ENCODE measurements at places on chromosomes 4 and X.
A peak's percentile ranks its signal among the peaks of the same experiment; 100 is the strongest.

DNA sequence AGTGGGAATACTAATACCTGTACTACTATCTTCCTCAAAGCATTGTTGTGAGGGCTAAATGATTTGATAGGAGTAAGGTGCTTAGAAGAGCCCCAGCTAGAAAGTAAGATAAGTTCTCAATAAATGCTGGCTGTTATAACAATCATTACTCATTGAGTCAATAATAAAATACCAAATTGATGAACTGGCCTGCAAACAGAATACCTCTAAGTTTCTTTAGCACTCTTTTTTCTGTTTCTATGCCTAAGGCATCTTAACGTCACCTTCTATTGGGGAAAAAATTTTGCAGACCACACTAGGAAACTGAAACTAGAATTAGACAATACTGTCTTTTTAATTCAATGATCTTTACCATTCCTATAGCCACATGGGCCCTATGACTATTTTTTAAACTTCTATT, 1.2 kb downstream of the CLTRN start:
- DNase-seq: no peak

DNA sequence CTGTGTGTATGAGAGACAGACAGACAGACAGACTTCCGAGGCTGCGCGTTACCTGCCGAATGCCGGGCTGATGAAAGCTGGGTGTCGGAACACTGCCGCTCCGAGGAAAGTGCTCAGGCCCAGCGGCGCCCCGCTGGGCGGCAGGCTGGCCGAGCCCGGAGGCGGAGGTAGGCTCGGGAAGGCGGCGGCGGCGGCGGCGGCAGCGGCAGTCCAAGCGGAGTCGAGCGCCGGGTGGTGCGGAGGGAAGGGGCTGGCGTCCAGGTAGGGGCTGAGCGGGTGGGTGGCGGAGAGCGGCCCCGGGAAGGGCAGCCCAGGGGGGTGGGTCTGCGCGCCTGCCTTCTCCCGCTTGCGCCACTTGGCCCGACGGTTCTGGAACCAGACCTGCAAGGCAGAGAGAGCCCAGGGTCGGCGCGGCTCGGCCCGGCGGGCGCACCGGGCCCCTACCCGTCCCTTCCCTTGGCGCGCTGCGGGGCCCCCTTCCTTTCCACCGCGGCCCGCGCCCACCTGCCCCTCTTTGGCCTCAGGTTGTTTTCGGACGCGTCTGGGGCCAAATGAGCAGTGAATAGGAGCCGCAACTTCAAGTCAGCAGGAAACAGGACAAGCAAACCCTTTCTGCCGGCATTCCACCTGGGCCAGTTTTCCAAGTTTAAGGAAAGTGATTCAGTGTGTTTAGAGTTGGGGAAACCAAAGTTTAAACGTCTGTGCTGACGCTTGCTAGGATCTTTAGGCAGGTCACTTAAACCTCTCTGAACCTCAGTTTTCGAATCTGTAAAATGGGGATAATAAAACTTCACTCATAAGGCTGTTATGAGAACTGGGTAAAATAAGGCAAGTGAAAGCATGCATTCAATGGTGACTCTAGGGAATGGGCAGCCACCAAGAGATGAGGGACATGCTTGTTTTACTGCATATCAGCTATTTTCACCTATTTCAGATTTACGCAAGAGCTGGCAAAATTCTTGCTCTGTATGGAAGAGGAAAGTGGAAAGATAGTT, 8.4 kb downstream of the ARX start:
- DNase-seq: no peak

- DNase-seq: no peak
Measured at GRCh38 chr4:58136604-58137003, 1026.4 kb upstream of the IGFBP7 start.

- DNase-seq: no peak
Measured at GRCh38 chrX:24005028-24005427, 22.0 kb downstream of the KLHL15 start.

DNA sequence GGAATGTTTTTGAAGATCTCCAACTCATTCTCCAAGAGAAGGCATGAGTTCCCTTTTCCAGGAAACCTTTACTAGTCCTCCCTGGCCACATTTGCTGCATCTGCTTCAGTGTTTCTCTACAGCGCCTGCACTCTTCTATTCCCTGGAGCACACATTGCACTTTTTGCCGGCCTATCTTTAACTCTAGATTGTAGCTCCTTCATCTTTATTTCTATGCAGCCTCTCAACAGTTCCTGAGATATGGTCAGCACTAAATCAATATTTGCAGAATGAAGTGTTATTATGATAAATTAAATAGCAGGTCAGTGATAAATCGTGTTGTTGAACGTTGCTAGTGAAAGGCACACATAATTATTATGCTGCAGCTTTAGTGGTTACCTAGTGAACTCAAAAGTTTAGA, 88.3 kb downstream of the VCX3A start:
- DNase-seq: no peak

- DNase-seq: no peak
Measured at GRCh38 chrX:31717474-31717873, 645.6 kb upstream of the FTHL17 start.

GRCh38 chr4:15513545-15513944, 43.9 kb downstream of the CC2D2A start:
- DNase-seq: no peak

GRCh38 chr4:5866841-5867813, 25.8 kb downstream of the CRMP1 start:
- no peak for DNase-seq

- peak; percentile 25 for DNase-seq
Measured at GRCh38 chrX:13654116-13654515, 1.2 kb downstream of the TCEANC start.

GRCh38 chr4:169335331-169335730, 64.6 kb upstream of the SH3RF1 start:
- no peak for DNase-seq

DNA sequence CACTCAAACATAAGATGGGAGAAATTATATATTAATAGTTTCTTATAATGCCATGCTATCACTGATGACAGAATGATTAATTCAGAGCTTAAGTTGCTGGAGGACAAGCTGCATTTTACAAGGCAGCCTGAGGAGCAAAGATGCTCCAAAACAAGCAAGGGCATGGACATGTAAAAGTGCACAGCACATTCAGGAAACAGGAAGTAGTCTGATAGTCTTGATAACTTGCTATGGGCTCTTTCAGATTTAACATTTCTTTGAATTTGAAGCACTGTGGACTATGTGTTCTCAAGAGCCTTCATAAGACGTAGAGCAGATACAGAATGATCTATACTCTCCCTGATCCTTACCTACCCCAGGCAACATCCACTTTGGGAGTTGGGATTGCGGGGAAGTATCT, 50.0 kb downstream of the AMMECR1 start:
- DNase-seq: no peak

GRCh38 chrX:107715331-107716117, 60.1 kb downstream of the TSC22D3 start:
- DNase-seq: no peak

DNA sequence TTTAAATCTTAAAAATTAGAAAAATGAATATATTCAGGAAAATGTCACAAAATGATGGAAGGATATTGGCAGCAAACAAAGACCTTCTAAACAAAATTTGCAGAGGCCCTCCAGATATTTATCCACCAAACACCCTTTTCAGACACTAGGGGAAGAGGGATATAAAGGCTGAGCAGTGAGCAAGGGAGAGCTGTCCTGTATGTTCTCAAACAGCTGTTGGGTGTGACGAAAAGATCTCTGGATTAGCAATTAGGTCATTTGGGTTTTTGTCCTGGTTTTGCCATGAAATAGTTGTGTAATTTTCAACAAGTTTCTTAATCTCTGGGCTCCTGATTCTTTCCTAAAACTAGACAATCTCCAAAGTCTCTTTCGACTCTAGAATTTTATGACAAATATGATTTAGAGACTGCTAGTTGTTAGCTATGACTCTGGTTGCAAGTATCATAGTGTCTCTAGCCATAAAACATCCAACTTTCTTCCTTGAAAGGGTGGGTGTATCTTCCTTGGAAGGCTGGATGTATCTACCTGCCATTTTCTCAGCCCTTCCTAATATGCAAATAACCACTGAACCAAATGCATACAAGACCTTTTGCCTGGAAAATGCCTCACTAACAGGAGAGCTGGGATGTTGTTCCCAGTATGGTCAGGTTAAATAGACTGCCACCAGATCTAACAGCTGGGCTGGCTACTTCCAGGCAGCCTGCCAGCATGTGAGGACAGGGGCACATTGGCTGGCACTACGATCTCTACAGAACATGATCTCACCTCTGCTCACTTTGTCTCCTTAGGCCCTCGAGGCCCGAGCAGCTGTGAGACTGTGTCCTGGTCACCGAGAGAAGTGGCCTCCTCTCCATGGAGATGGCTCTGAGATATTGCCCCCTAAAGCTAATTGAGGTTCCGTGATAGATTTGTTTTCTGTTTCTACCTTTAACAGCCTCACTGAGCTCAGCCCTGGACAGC, 225.5 kb upstream of the JADE1 start:
- no peak for DNase-seq

DNA sequence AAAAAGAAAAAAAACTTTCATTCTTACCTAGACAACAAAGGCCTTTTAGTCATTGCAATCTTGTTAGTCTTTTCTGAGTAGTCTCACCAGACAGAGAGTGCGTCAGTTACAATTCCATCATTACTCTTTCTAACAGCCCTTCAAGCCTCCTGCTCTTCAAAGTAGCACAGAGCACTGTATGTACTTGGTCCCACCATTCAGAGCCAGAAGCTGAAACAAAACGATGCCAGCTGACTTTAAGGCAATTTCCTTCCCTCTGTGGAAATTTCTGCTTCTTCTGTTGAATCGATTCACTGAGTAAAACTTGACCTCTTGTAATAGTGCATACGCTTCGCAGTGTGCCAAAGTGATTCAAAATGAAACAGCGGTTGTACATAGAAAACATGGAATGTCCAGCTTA, 57.7 kb upstream of the TENM3 start:
- DNase-seq: no peak

GRCh38 chr4:80302616-80303223, 32.8 kb upstream of the CFAP299 start:
- DNase-seq: no peak

DNA sequence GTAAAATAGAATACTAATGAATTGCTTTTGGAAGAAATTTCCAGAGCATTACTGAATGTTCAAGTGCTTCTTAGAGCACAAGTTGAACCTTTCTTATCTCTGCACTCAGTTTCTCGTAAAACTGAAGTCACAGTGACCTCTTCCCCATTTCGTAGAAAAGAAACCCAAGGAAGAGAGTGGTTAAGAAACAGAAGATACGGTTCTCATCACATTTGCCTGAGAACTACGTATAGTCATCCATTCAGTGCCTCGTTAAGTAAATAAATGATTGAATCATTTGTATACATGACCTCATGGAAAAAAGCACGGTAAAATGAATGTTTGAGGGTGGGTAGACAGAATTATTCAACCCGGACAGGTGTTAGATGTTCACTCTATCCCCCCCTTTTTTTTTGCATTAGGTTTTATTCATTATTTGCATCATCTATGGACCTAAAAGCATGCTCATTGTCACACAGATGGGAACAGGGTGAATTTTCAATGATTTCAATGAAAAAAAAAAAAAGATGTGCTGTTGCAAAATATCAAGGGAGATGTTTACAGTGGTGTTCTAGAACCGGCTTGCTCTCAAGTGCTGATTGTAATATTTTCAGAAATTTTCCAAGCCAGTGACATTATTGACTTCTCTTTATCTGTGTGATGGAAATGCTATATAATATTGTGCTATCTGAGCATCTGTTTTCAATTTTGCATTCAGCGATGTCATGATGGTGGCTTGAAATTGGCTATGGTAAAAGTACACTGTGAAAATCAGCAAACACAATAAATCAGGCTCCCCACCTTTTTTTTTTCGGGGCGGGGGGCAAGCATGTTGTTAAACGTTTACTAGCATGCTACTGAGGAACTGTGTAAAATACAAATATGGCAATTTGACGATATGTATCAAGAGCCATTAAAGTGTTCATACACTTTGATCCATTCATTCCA, 4.3 kb downstream of the RHOH start:
- no peak for DNase-seq

DNA sequence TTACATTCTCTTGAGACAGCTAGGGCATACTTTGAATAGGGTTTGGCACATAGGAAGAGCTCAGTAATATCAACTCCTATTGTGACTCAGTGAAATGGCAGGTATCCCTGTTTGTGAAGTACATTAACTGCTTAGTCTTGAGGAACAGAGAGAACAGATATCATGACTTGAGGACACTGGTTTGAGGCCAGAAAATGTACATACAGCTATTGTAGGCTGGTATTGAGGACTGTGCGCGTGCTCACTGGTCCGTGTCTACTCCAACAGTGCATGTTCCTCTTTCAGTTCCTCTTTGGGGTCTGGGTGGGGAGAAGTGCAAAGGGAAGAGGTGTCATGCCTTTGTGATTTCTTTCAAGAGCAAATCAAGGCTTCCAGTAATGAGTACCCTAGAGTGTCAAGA, 34.6 kb upstream of the TBC1D9 start:
- peak; percentile 39 for DNase-seq

- DNase-seq: no peak
Measured at GRCh38 chr4:86957215-86957614, 22.4 kb downstream of the AFF1 start.

DNA sequence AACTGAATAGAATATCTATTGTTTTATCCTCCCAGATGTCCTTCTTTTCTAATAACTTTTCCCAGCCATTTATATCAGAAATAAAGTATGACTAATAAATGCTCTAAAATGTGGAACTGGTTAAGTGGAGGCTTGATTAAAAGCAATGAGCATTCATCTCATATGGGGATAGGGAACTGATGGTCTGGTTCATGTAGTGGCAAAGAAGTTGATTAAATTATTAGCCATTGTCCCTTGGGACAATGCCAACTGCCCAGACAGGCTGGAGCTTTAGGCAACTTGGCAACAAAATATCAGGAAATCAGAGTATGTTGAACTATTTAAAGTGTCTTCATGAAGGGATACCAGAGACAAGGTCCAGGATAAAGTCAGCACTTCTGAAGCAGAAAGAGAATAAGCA, 24.2 kb downstream of the TRO start:
- no peak for DNase-seq

DNA sequence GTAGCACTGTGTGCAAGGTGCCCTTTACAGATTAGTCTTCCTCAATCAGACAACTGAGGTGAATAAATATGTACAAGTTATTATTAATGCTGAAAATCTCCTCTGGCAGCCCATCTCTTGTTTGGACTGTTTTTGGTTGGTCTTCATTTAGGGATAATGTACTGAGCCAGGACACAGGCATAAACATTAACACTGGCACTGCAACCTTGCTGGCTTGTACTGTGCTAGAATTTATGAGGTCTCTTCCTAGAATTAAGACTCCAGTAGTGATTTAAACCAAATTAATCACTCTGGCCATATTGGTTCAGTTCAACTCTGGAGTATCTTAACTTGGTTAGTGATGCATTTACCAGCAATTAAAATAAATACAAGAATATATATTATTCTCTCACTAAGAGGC, 244.7 kb upstream of the GK2 start:
- no peak for DNase-seq

DNA sequence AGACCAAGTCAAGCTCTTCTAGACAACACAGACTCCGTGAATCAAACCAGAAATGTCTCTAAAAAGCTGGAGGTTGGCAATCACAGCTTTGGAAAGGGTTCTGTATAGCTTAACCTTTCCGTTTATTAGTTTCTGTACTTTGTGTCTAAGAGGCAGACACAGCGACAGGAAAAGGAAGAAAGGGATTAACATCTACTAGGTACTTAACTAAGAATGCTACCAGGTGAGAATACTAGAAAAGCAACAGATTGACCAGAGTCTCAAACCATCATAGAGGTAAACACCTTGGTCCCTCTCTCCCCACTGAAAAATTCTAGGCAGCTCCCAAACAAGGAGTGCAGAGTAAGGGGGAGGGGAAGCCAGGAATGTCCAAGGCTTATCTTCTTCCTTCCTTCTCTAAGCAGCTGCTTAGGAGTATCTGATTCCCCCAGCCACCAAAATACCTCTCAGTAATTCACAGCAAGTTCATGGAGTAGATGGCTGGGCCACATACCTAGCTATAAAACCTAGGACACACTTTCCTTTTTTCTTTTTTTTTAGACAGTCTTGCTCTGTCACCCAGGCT, 80.8 kb downstream of the APBB2 start:
- no peak for DNase-seq

All from substantia nigra (tissue), 51 donors.